NCI-H1417 treated with DMSO at 0.1 percent for 48 hours (cell line): ENCODE measurements at places on chromosomes 16 and 17.

- no peak for DNase-seq
These were observed 44.6 kb downstream of the MARVELD3 start for GRCh38 chr16:71670537-71670936.

DNA sequence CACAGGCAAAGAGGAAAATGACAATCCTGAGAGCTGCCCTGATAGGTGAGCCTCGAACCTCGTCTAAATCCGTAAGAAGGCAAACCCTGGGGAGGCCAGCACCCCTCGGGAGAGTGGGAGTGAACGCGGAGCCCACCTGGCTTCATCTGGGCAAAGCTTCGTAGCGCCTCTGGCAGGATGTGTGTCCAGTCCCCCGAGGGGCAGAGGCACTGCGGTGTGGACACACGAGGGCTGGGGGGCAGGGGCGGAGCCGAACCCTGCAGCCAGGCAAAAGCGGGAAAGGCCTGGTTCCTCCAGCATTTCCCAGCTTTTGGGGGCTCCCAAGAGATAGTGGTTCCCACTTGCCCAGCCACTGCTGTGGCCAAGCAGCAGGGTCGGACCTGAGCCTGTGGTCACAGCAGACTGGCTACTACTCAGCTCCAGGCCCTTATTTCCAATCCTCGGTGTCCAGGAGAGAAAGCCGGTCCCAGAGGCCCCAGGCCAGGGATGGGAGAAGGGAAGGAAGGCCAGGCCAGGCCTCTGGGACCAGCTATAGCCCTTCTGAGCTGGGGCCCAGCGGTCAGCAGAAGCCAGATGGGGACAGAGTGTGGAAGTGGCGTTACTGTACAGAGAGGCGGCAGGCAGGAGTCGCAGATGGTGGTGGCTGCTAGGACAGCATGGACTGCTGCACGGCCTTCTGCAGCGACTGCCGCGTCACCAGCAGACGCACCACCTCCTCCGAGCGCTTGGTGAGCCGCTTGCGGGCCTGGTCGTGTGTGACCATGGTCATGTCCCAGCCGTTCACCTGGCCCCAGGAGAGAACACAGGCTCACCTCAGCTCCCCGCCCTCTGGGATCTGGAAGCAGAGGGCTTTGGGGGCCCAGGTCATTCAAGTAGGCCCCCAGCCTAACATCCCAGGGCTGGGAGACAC, 5.0 kb downstream of the TAX1BP3 start:
- DNase-seq: no peak

DNA sequence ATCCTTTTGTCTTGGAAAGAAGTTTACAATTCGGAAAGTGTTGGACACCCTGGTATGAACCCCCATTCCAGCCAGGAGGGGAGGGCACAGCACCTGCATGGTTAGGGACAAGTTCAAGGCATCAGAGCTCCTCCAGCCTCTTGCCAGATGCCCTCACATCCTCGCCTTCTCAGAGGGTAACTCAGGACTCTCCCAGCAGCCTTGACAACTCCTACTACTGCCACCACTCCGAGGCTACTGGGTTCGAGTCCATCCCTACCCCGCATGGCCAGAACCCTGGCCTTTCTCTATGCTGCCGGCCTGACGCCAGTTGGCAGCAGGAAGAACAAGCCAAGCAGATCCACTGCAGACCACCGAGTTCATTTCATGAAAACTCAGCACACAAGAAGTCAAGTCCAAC, 34.1 kb downstream of the AXIN2 start:
- DNase-seq: no peak

GRCh38 chr16:54288030-54288834, 1.6 kb upstream of the IRX3 start:
- DNase-seq: no peak

- DNase-seq: no peak
These were observed 1217.8 kb downstream of the CDH8 start for GRCh38 chr16:60818465-60818864.

DNA sequence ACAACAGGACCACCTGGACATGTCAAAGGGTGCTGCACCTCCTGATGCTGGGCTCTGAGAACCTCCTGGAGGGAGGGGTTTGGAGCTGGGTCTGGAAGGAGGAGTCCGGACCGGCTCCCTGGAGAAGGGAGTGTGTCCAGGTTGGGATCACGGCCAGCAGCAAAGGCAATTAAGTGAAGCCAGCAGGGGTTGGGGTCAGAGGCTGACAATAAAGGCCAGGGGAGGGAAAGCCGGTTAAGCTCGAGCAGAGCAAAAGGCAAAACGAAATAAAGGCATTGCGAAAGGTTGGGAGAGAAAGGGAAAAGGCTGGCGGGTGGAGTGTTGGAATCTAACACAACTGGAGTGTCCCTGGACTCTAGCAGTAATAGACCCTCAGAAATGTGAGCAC, 992 bp upstream of the CACNG4 start:
- DNase-seq: no peak

GRCh38 chr17:54891176-54891821, 9.4 kb upstream of the TOM1L1 start:
- DNase-seq: no peak

DNA sequence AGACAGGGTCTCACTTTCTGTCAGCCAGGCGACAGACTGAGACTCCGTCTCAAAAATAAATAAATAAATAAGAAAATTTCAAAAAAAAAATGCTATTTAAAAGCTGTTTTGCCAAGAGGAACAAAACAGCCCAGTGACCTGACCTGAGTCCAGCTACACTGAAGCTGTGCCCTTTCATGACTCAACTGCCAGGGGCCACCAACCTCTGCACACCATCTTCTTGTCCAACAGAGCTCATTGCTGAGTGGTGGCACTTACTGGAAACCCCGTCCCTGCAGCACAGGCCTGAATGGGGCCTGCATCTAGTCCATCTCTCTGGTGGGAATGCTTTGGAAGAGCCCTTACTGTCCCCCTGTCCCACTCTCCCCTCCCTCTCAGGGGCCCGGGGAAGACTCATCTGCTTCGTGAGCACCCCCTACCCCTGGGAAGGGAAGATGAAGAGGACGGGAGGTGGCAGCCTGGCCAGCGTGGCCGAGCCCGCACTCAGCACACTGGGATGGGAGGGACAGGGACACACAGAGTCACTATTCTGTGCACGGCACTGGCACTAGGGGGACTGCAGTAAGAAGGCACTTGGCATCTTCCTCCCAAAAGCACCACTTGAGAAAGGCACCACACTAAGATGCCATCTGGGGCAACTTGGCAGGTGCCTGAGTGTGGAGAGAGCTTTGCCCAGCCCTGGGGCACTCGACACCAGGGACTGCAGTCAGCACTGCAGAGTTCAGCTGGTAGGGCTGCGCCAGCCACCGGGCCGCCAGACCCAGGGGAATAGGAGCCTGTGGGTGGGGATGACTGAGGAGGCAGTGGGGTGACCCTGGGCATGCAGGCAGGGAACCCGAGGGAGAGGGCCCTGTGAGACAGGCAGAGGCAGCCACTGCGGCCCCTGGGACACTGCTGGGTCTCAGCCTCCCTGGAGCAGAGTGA, 13.5 kb downstream of the FBXO31 start:
- DNase-seq: no peak

DNA sequence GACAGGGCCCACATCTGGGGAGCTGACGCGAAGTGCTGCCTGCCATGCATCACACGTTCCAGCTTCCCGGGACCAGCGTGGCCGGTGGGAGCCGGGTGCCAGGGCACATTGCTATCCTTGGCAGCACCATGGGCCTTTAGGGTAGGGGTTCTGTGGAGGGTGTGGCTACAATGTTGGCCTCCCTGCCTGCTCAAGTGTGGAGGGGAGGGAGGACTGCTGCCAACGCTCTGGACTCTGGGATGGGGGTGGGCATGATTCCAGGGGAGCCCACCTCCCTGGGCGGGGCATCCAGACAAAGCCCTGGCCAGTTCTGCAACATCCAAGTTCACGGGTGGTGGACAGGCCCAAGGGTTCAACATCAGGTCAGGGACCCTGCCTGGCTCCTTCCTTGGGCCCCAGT, 13.9 kb downstream of the GRB7 start:
- DNase-seq: no peak

- DNase-seq: no peak
These were observed 9.8 kb downstream of the TMEM208 start for GRCh38 chr16:67236563-67237395.

- peak; percentile 53 for DNase-seq
These were observed 15.9 kb upstream of the ANKRD40CL start for GRCh38 chr17:50783193-50783660.

- no peak for DNase-seq
These were observed 79.8 kb downstream of the ZNF778 start for GRCh38 chr16:89297156-89297874.

DNA sequence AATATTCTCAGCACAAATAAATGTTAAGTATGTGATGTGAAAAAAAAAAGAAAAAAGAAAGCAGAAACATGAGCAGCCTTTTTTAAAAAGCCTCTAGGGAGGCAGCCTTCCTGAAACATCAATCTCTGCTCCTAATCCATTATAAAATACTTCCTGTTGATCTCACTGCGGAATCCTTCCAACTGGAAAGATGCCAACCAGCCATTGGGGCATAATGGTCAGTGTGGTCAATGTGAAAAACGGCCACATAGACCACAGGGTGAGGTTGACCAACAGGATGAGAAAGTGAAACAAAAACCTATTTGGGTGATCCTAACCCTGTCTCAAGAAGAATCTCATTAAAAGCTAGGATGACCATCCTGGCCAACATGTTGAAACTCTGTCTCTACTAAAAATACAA, 26.1 kb upstream of the ABCA8 start:
- DNase-seq: no peak

DNA sequence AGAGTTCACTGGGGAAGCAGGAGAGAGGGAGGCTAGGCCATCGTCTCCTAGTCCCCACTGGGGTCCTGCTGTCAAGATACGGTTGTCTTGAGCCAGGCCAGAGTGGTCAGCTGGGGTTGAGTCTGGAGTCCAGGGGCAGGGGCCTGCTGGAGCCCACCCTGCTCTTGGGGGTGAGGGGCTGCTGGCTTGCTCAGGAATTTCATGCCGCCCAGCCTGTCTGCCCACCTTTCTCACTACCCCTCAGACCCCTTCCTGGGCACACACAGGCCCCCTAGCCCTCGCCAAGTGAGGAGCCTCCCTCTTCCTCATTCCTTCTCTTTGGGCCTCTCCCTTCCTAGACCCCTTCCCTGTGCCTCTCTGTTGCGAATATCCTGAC, 1.3 kb downstream of the TRAF7 start:
- DNase-seq: no peak

DNA sequence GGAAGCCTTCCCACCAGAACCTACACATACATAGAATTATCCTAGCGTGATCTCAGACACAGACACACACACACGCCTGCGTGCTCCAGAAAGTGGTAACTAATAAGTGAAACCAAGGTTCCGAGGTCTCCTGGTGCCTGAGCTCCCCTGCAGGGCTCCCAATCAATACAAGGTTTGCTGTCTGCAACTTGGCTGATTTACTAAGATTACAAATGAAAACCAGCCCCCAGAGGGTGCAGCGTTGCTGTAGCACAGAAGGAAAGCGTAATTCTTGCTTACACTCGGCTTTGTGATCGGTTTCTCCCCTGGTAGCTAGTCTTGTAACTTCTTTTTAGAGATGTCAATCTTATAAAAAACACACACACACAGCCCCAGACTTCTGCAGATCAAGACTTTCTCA, 334.1 kb upstream of the XYLT1 start:
- no peak for DNase-seq

DNA sequence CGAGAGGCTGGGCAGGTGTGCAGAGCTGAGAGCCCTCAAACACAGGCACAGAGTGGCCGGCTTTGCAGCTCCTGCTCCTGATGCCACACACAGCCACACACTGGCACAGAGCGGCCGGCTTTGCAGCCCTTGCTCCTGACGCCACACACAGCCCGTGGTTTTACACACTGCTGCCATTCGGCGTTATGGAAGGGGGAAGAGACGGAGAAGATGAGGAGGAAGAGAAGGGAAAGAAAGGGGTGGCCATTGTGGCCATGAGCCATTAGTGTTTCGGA, 26.8 kb downstream of the WSCD1 start:
- no peak for DNase-seq

GRCh38 chr16:23575834-23576233, 18.3 kb downstream of the UBFD1 start:
- no peak for DNase-seq

DNA sequence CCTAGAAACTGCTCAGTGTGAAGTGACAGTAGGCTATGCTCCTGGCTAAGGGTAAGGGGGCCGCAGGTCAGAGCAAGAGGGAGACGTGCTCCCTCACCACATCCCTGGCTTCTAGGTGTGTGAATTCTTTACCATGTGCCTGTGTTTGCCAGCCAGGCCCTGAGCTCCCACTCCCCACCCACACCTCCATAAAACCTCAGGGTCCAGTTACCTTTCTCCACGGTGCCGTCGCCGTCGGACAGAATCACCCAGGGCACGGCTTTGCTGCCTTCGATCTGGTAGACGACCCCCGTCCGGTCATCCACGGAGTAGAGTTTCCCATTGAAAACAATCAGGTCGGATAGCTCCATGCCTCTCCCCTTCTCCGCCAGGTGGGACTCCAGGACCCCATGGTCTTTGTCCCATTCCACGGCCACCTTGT, 12.8 kb downstream of the CANT1 start:
- DNase-seq: no peak

- DNase-seq: no peak
These were observed 391.9 kb upstream of the TNRC6C start for GRCh38 chr17:77566566-77567138.

DNA sequence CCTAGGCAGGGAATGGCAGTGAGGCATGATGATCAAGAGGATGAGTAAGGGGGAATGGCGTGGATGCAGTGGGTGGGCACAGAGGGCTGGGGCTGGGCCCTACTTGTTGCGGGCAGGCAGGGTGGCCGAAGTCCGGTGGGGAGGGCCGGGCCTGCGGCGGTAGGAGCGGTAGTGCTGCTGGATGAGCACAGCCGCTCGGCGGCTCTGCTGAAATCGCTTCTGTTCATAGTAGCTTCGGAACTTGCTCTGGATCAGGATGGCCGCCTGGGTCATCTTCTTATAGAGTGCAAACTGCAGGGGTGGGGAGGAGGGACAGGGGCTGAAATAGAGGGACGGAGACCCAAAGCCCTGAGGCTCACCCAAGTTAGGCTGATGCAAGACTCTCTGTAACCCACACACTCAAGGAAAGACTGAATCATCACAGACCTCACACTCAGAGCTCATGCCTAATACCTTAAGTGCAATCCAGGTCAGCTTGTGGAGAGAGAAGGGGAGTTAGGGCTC, 1.5 kb upstream of the SPAG7 start:
- DNase-seq: no peak
